Left lung (tissue), 14 donors: ENCODE measurements at places on chromosomes 2 and 18. TPM values are rescaled to one million over a fixed set of nuclear protein-coding genes. Genes with fewer than 3 reads are reported as not detected.

Gene LAMA3
- 42.8 TPM for total RNA-seq

Gene CDH2
- total RNA-seq: 15.0 TPM

Gene PSTPIP2
- total RNA-seq: 21.8 TPM

Gene CMPK2
- total RNA-seq: 9.3 TPM

Gene UGT1A4
- total RNA-seq: not detected

Gene KCNE4
- total RNA-seq: 2.4 TPM

Gene MAP3K19
- total RNA-seq: 2.1 TPM

Gene FOXD4L1
- total RNA-seq: 0.17 TPM

Gene RPL37A
- total RNA-seq: 1,937 TPM

Gene RGPD4
- not detected for total RNA-seq

Gene NT5DC4
- 0.60 TPM for total RNA-seq

Gene VWC2L
- total RNA-seq: not detected

Gene GAD1
- total RNA-seq: not detected
